ENCODE measurements at places on chromosomes 12 and 14. TPM values are rescaled to one million over a fixed set of nuclear protein-coding genes. Genes with fewer than 3 reads are reported as not detected.

DNA sequence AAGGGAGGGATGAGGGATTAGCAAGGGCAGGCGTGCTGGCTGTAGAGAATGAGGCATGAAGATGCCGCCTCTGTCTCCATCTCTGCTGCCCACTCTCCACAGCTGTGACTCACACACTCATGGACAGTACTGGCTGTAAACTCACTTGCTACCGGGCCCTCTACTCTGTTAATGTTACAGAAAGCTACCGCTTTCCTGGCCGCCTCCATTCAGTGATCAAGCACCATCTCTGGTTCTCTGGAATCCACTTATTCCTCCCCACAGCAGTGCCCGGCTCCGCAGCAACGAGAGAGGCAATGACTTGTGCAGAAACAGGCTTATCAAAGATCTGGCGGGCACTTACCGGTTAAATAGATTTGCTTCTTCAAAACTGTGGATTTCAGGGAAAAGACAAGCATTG is 34.8 kb downstream of the AMN start:
- DNase-seq: no peak

DNA sequence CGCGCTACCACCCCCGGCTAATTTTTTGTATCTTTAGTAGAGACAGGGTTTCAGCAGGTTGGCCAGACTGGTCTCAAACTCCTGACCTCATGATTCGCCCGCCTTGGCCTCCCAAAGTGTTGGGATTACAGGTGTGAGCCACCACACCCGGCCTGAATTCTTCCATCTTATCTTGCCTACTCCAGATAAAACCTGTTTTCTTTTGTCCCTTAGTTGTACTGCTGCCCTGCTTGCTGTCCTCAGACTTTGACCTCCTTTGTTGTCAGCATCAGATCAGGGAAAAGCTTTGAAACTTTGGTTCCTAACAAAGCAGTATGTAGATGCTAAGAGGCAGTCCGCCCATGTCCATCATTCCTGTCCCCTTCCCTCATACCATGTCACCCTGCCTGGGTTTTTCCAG is 15.9 kb downstream of the COPZ1 start:
- no peak for DNase-seq

DNA sequence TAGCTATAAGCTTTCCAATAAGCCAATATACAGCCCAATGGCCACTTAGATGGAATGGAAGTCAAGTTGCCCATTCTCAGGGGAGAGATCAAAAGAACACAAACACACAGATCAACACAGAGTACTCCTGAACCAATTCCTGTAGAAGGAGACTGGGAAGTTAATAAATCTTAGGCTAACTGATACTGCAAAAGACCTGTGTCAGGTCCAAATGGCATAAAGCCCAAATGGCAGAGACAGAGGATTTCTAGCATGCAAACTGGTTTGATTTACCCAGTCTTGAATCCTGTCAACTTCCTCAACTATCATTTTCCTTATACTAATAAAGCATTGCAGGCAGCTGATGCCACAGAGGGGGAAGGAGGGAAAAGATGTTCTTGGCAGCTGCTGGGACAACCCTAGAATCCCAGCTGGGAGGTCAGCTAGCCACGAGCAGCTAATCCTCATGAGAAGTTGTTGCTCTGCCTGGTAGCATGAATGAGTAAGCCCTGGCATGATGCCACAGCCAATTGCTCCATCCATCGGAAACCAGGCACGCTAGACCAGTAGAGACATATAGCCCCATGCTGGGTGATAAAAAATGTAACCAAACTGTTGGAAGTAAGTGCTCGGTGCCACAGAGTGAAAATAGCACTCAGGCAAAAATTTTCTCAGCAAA is 26.2 kb downstream of the ANG start:
- DNase-seq: peak; percentile 60

Gene EMP1
- total RNA-seq: 318 TPM

- no peak for DNase-seq
Measured at GRCh38 chr12:101327546-101327945, 47.6 kb downstream of the UTP20 start.

All from dermis blood vessel endothelial cell (primary cell).